ENCODE measurements at places on chromosomes 1 and 21.

- DNase-seq = no peak
These were observed 9.1 kb downstream of the PTGFRN start for GRCh38 chr1:116918714-116919357.

DNA sequence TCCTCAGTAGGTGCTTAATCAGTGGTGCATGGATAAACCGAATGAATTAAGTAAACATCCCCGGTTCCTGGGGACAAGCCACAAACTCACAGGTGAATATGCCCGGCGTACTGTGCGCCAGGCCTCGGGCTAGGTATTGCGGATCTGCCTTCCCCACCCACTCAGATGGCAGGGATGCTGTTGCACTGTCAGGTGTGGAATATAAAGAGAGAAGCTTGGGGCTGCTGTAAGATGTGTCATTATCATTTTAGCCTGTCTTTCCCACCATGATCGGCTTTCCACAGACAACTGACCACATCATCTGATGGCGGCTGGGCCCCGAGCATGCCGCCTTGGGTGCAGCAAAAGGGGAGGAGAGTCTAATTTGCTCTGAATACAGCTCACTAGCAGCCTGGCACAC, 45.4 kb upstream of the LRP8 start:
- DNase-seq = no peak

DNA sequence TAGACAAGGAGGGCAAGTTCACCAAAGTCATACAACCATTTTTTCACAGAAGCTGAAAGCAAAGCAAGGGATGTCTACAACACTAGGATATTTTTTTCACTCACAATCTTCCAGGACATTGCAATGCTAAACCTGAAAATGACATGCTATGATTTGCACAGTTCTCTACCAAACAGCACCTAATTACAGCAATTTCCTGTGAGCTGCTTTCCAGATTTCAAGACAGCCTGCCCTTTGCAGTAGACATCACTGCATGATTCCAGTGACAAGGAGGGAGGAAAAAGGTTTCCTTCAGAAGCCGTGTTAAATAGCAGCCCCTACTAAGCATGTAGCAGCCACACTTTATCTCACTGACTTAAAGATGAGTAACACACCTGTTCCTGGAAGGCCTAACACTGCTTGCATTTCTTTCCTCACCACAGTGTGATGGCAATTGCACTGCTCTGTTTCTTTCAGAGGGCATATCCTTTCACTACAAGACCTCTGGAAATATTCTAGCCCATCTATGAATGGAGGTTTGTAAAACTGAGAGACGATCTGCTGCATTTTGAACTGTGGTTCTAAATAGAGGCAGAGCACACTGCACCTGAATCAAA, 97.1 kb downstream of the DUSP10 start:
- no peak for DNase-seq

GRCh38 chr1:207186503-207186902, 82.5 kb downstream of the C4BPA start:
- DNase-seq = no peak

GRCh38 chr21:25558123-25558522, 49.2 kb downstream of the MRPL39 start:
- no peak for DNase-seq

- DNase-seq = no peak
These were observed 14.7 kb downstream of the INTS3 start for GRCh38 chr1:153742411-153743142.

- no peak for DNase-seq
These were observed 759.0 kb upstream of the ADAMTS5 start for GRCh38 chr21:27725916-27726315.

DNA sequence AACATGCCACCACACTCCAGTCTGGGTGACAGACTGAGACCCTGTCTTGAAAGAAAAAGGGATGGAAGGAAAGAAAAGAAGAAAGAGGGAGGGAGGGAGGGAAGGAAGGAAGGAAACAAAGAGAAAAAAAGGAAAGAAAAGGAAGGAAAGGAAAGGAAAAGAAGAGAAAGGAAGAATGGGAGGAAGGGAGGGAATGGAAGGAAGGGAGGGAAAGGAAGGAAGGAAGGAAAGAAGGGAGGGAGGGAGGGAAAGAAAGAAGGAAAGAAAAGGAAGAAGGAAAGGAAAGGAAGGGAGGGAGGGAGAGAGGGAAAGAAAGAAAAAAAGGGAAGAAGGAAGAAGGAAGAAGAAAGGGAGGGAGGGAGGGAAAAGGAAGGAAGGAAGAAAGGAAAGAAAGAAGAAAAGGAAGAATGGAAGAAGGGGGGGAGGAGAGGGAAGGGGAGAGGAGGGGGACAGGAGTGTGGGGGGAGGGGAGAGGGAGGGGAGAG, 5.0 kb upstream of the PPP1R15B start:
- DNase-seq = no peak

GRCh38 chr21:32065654-32066053, 192.8 kb downstream of the HUNK start:
- no peak for DNase-seq

- DNase-seq = no peak
These were observed 24.8 kb downstream of the JAK1 start for GRCh38 chr1:64941461-64942117.

GRCh38 chr1:210447456-210448057, 118.9 kb downstream of the HHAT start:
- no peak for DNase-seq

All from CD4-positive, alpha-beta T cell treated with Interleukin-6 for 4 hours (primary cell).